Right forelimb (tissue), 1 donor: ENCODE measurements at places on chromosomes 2 and 18.

GRCh38 chr2:238659231-238659630 lies 188.7 kb upstream of the TWIST2 start:
- no peak for DNase-seq

- no peak for DNase-seq
Observed at GRCh38 chr2:26016012-26016705, 17.7 kb upstream of the RAB10 start.

DNA sequence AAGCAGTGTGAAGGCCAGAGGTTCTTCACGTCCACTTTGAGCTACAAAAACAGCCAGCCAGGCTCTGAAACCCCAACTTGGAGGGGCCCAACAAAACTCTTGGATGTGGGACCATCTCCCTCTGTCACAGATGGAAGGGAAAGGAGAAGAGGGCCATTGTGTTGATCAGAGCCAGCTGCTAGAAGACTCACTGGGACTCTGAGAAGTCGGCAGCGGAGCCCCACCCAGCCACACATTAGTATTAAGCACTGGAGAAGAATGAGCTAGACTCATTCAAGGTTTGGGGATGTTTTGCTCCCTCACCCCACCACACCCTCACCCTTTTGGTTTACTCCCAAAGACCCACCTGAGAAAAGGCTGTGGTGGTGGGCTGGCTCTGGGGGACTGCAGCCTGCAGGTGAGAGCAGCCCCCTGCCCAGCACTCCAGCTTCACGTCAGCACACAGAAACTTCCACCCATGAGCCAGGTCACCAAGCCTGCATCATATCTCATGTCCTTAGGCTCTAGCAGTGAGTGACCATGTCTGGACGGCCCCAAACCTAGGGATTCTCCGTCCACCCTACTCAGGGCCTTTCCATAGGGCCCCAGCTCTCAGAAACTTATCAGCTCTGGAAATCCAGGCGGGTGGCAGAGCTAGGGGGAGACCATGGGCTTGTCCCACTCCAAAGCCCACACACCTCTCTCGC lies 12.6 kb downstream of the TEX51 start:
- no peak for DNase-seq

GRCh38 chr18:2191180-2191790 lies 380.0 kb downstream of the METTL4 start:
- no peak for DNase-seq

DNA sequence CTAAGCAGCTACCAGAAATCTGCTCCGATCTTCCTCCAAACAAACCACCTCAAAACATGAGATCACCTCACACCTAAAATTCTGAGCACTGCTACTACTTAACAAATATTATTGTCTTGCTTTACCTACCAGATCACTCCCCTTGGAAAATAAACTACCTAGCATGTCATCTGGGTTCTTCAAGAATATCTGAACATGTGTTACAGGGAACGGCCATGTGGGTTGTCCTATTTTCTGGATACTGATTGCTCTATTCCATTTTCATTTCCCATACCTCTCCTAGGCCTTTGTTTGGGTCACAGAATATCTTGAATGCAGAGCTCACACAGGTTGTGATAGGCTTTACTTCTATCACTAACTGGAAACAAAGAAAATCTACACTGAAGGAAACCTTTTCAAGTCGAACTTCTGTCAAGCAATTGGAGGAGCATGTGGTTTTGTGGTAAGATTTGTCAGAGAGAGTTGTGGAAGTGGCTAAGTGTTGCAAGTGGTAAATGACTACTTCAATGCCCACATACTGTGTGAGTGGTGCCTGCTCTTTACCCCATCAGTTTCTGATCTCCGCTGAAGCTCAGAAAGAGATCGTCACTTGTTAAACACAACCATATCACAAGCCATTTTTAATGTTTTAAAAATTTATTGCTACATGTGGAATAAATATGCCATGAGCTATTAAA lies 739.1 kb upstream of the ZEB2 start:
- no peak for DNase-seq

GRCh38 chr2:181570833-181571661 lies 85.9 kb downstream of the CERKL start:
- DNase-seq: no peak

- DNase-seq: no peak
Observed at GRCh38 chr2:103817746-103818145, 1036.2 kb upstream of the POU3F3 start.

GRCh38 chr18:37424507-37424906 lies 141.1 kb downstream of the CELF4 start:
- DNase-seq: no peak

- DNase-seq: no peak
Observed at GRCh38 chr2:142180820-142181533, 50.2 kb upstream of the LRP1B start.

DNA sequence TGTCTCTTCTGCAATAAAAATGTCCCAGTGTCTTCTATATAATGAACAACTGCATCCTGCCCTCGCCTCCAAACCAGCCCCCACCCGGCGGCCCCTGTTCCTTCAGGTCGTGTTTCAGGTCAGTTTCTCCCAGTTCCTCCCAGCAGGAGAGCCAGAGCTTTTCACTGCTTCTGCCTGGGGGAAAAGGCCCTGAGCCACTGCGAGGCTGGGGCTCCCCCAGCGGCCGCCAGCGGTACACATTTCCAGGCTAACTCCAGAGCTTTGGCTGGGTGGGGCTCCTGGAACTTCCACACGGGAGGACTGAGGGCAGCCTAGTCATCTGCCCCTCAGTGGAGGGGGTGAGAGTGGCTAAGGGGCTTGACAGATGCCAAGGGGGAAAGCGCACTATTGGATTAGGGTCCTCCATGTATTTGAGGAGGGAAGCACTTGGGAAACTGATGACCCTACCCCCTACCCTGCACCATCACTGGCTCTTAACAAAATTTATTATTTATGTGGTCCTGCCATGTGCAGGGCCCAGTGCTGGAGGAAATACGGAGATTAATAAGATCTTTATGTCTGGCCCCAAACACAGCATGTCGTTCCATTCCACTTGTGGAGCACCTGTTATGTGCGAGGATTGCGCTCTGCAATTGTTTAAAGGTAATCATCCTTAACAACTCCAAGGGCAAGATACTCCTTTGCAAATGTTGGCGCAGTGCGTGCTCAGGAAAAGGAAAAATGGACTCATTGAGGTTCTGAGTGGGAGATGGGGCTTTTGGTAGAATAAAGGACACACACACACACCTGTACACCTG lies 17.3 kb upstream of the CYS1 start:
- DNase-seq: peak; percentile 75

DNA sequence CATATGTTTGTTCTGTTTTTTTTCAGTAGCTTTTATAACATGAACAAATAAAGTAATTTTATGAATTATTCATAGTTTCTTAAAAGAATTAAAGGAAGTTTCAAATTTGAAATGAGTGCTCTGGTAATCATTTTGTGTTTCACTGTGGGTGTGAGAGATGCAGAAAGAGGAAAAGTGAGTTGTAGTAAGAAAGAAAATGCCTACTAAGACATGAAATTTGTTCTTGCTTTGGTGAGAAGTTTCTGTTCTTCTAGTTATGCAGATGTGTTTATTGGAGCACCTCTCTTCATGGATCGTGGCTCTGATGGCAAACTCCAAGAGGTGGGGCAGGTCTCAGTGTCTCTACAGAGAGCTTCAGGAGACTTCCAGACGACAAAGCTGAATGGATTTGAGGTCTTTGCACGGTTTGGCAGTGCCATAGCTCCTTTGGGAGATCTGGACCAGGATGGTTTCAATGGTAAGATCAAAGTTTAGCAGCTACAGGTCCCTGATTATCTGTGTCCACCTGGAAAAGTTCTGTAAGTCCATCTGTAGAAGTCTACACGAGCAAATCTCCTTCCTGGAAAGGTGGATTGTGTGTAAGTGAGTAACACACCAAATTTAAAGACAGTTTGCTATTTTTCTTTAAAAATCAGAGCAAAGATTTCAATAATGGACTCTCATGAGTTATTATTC lies 51.4 kb downstream of the ITGAV start:
- DNase-seq: no peak

- DNase-seq: no peak
Observed at GRCh38 chr2:109712746-109713145, 81.4 kb upstream of the RGPD5 start.

DNA sequence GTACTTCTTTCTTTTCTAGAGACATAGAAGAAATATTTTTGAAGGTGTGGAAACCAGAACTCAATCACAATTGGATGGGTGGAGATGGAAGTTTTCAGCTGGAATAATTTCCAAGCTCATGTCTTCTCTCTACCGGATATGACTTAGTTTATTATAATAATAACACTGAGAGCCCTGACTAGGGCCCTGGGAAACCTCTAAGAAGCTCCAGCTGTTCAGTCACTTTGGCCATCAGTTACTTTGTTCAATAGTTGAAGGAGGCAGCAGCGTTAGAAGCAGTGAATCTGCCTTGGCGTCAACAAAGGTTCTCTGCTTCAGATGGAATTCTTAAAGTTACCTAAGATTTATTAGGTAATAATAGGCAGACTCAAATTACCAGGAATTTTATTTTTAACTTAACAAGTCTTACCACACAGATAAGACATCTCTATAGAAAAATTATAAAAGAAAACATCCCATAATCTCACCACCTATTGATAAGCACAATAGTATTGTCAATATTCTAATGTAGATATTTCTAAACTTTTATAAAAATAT lies 293.8 kb upstream of the CHAC2 start:
- DNase-seq: no peak

- DNase-seq: no peak
Observed at GRCh38 chr2:238850091-238850490, 2.2 kb downstream of the TWIST2 start.
